Esophagus muscularis mucosa (tissue), 4 donors: ENCODE measurements at places on chromosomes 12 and 14. TPM values are rescaled to one million over a fixed set of nuclear protein-coding genes. Genes with fewer than 3 reads are reported as not detected.

DNA sequence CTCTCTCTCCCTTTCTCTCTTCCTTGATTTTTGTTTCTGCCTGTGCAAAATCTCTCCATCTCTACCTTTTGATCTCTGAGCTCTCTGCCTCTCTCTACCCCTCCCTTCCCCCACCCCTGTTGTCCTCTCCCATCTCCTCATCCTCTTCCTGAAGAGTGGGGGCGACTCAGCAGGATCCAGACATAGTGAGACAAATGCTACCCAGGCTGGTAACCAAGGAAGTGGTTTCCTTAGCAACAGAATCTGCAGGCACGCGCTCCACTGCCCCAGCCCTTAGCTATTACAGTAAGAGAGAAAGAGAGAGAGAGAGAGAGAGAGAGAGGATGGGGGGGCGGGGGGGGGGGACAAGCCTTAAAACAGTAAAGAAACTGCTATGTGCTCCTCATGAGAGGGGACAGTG is 85.6 kb downstream of the CMKLR1 start:
- no peak for DNase-seq
- H3K4me1 ChIP-seq, result no peaks in the 10 kb centered on the region
- H3K27ac ChIP-seq, result no peak overlapping the region
- peaks cover 9% of the 10 kb centered on the region for H3K36me3 ChIP-seq

GRCh38 chr14:54761835-54762234 is 140.8 kb downstream of the GCH1 start:
- DNase-seq, result no peak
- H3K27me3 ChIP-seq, result no peaks in the 10 kb centered on the region
- no peak overlapping the region for H3K4me3 ChIP-seq
- peaks cover 16% of the 10 kb centered on the region for H3K4me1 ChIP-seq
- H3K27ac ChIP-seq, result no peak overlapping the region

- DNase-seq, result no peak
- H3K27ac ChIP-seq, result no peak overlapping the region
- no peaks in the 10 kb centered on the region for H3K4me1 ChIP-seq
- H3K27me3 ChIP-seq, result no peaks in the 10 kb centered on the region
- no peaks in the 10 kb centered on the region for H3K36me3 ChIP-seq
- H3K4me3 ChIP-seq, result no peak overlapping the region
Observed at GRCh38 chr12:33828326-33828725, 194.0 kb upstream of the ALG10 start.

GRCh38 chr12:107641154-107641553 is 44.4 kb upstream of the PWP1 start:
- H3K27me3 ChIP-seq, result no peaks in the 10 kb centered on the region
- DNase-seq, result no peak
- H3K36me3 ChIP-seq, result no peaks in the 10 kb centered on the region
- H3K4me3 ChIP-seq, result no peak overlapping the region
- peaks cover 2% of the 10 kb centered on the region for H3K4me1 ChIP-seq

- DNase-seq, result peak; percentile 64
- no peak overlapping the region for H3K27ac ChIP-seq
- H3K4me3 ChIP-seq, result no peak overlapping the region
- H3K4me1 ChIP-seq, result no peaks in the 10 kb centered on the region
- H3K27me3 ChIP-seq, result no peaks in the 10 kb centered on the region
Observed at GRCh38 chr14:101223127-101223526, 319.6 kb upstream of the RTL1 start.

DNA sequence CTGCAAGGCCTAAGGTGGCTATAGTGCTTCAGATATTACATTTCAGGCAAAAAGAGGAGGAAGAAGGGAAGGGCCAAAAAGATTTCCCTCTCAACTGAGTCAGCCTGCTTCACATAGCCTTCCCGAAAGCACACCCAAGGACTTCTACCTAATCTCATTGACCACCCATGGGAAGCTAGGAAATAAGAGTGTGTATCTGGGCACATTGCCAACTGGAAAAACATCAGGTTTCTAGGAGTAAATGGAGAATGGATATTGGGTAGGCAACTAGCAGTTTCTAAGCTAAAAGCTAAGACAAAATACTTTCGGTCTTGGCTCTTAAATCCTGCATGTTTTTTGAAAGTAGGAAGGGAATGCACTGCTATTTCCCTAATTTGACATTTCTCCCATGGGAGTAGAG is 221.7 kb upstream of the GRIP1 start:
- peaks cover 47% of the 10 kb centered on the region for H3K4me1 ChIP-seq
- no peak overlapping the region for H3K4me3 ChIP-seq
- no peaks in the 10 kb centered on the region for H3K36me3 ChIP-seq

DNA sequence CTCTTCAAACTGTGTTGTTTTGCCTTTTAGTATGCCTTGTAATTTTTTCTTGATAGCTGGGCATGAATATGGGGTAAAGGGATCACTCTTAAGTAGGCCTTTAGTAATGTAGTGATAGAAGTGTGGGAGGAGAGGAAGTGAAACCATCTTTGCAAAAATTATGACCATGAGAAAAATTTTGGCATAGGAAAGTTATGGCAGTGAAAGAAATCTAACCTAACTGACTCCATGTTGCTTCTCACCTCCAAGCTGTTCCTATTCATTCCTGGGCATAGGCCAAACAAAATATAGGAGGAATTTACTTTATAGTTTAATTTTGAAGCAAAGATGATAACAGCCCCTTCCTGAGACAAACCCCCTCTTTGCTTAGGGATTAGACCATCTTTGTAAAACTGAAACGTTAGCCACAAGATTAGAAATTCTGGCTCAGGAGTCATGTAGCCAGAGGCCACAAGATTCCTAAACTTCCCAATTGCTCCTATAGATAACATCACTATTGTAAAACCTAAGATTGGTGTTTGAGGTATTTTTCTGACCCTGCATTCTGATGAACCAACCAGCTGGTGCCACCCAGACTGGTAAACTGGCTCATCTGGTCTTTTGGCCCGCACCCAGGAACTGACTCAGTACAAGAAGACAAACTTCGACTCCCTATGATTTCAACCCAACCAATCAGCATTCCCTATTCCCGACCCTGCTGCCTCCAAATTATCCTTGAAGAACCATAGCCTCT is 45.8 kb downstream of the CRADD start:
- peaks cover 14% of the 10 kb centered on the region for H3K4me1 ChIP-seq
- H3K27me3 ChIP-seq, result no peaks in the 10 kb centered on the region
- no peak overlapping the region for H3K27ac ChIP-seq
- H3K4me3 ChIP-seq, result no peak overlapping the region
- H3K36me3 ChIP-seq, result no peaks in the 10 kb centered on the region

DNA sequence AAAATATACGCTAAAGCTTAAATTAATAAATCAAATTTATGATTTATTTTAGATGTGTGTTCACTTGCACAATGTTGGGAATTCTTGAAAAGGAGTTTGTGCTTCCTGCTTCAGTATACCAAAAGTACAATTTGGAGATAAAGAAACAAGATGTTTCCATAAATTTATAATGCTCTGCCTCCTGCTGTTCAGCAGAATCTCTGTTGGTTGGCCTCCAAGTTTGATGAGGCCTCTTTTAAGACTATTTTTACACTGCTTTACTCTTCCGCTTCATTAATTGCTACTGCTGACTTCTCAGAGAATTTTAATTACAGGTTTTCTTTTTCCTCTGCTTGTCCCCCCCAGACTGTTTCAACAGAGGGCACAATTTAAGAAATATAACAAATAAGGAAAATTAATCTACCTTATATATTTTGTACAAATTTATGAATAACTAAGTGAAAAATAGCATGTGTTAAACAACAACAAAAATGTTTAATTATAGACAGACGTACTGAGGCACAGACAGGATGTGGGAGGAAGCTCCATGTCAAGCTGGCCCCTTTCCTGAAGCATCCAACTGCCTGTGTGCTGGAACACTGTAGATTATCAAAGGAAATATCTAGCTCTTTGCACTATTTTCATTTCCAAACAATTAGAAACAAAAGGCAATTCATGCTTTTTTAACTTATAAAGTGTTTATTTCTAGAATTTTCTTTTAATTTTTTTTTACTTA is 83.9 kb downstream of the PIK3C2G start:
- H3K27me3 ChIP-seq, result no peaks in the 10 kb centered on the region
- no peaks in the 10 kb centered on the region for H3K4me1 ChIP-seq
- H3K27ac ChIP-seq, result no peak overlapping the region
- DNase-seq, result no peak
- no peaks in the 10 kb centered on the region for H3K36me3 ChIP-seq

ZNF641 gene
- total RNA-seq, result 30.7 TPM

AREL1 gene
- 16.7 TPM for total RNA-seq
